ENCODE measurements at places on chromosomes 12 and 14.

- DNase-seq, result no peak
Measured at GRCh38 chr12:12725956-12726554, 8.9 kb downstream of the CDKN1B start.

GRCh38 chr12:123062681-123063486 lies 82.4 kb downstream of the ARL6IP4 start:
- no peak for DNase-seq

GRCh38 chr14:31059152-31059924 lies 33.2 kb upstream of the STRN3 start:
- DNase-seq, result no peak

DNA sequence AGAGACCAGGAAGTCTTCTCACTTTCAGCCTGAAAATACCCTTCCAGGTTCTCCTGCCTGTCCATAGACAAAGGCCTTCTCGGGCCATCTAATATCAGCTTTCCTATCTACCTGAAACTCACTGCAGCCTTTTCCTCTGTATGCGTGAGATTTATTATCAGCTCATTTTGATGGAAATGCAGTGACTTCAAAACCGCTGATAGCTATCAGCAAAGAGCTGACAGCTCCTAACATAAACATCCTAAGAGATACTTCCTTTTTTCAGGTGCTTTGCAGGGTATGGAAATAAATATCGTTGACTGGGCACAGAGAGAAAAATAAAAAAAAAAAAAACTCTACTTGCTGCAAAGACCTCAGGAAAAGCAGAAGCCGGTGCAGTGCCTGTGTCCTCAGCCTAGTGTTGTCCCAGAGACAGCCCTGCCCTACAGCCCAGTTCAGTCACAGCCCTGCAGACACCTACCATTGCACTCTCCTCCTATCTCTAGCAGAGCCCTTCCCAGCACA lies 215.0 kb upstream of the EGLN3 start:
- no peak for DNase-seq

- DNase-seq, result no peak
Measured at GRCh38 chr12:70122804-70123203, 120.4 kb upstream of the CNOT2 start.

DNA sequence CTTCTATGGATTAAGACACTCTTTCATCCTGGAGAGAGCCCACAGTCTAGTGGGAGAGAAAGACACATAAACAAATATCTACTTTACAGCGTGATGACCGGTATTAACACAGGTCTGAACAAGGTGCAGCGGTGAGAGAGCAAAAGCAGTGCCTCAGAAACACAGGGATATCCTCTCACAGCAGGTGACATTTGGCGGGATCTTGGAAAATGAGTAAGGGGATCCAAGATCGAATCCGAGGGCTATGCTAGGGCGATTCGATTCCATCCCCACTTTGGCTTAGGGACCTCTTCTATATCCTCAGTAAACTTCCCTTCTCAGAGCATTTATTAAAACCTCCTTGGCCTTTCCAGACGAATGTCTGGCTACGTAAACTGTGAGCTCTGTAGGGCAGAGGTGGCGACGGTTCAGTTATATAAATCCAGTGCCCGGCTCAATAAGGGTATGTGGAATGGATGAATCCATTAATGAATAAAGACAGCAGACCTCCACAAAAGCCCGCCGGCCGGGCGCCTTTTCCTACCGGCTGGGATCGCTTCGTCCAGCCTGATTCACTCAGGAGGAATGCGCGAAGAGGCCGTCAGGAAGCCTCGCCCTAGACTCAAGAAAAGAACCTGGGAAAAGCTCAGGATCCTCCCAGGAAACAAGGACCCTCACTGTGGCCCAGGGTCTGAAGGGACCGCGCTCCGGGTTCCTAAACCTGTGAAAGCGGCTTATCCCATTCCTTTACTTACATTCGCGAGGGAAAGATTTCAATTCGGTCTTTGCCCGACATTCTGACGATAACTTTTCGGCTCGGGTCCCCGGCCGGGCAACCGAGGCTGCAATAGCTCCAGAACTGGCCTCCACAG lies 455 bp downstream of the ATP6V1D start:
- no peak for DNase-seq

DNA sequence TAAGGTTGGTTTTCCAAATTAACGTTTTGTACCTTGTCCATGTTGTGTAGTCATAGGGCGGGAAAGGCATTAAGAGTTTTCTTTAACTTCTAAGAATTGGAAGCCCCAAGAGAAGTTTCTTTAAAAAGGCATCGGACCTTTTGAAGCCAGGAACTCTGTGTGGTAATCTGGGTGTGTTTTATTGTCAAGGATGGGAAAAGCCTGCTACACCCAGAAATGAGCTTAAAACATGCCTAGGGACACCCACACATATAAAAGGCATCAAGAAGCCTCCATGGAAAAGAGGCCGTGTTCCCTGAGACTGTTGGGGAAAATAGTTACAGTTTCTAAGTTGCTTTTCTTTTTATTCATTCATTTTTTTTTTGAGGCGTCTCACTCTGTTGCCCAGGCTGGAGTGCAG lies 81.0 kb upstream of the PTHLH start:
- no peak for DNase-seq

DNA sequence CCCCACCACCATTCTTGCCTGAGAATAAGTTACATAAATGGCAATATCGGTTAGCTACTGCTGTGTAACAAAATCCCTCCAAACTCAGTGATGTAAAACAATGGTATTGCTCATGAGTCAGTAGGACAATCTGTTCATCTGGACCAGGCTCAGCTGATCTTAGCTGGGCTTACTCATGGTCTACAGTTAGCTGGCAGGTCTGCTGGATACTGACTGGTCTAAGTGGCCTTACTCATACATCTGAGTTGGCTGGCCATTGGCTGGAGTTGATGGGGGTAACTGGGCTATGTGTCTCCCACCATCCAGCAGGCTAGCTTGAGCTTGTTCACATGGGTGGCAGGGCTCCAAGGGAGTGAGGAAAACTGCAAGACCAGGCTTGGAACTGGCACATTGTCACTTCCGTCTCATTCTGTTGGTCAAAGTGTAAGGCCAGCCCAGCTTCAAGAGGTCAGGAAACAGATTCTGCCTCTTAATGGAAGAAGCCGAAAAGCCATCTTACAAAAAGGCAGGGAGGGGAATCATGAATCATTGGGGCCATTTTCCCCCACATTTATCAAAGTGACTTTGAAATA lies 56.7 kb upstream of the CHGA start:
- DNase-seq, result no peak

DNA sequence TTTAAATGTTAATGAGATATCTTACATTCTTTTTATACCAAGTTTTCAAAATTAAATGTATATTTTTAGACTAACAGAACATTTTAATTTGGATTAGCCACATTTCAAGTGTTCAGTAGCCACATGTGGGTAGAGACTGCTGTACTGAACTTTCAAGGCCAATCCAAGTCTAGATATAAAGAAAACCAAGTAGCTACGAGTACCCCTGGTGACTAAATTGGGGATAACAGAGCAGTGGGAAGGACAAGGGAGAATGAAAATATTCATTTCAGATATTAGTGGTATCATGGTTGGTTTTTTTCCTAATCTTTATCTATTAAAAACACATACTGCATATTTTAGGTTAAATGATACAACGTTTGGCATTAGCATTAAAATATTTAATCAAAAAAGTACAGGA lies 69.4 kb upstream of the RHOJ start:
- no peak for DNase-seq

- no peak for DNase-seq
Measured at GRCh38 chr14:35215110-35215813, 76.9 kb upstream of the PSMA6 start.

GRCh38 chr12:68538726-68539614 lies 71.7 kb upstream of the RAP1B start:
- peak; percentile 87 for DNase-seq

DNA sequence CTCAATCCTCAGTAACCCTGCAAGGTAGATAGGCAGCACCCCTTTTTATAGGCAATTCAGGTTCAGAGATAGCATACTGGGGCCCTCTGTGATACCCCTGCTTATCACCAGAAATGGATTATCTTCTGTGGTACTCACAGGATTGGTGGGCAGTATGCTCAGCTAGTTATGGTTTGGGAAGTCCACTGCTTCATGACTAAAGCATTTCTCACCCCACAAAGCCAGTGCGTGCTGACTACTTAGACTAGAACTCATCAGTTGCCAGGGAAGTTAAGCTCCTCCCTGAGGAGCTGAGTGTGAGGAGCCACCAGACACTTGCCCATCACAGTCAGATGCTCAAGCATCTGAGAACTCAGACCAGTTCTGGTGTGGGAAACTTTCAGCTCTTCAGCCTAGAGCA lies 76.3 kb downstream of the SCAF11 start:
- no peak for DNase-seq

GRCh38 chr12:78316136-78316535 lies 485.4 kb downstream of the NAV3 start:
- no peak for DNase-seq

DNA sequence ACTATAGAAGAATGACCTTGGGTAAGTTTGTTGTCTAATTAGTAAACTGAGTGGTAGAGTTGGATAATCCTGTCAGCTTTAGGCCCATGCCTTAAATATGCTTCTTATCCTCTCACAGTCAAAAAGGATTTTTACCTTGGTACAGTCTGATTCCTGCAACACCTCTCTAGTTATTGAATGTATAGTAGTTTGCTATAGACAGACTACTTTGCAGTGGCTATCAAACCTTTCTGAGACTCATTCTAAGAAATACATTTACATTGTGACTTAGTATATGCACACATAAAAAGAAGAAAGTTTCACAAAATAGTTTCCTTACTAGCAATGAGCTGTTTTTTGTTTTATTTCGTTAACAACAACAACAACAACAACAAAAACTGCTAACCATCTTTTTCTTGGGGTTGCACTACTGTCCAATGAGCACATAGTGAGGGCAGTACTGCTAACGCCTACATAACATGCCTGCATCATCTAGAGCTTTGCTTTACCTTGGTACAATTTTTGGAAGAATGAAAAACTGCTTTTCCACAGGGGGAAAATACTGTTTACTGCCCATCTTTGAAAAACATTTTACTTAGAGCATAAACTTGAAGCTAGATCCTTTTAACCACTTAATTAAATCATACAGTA lies 28.5 kb downstream of the WNK1 start:
- no peak for DNase-seq

DNA sequence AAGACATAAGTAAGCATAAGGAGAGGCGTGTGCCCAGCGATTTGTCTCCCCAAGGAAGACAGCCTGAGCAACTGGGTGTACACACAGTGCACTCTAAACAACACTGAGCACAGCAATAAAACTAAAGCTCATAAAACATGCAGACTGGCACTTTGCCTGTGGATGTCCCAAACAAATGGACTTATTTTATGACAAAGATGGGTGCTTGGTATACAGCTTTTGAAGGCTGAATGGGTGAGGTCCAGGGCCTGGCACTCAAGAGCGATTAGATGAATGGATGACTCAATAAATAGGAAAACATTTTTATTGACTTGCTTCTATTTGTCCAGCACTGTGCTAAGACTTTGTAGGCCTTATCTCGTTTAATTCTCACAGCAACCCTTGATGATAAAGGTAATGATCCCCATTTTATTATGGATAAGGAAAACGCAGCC lies 28.5 kb downstream of the LGMN start:
- no peak for DNase-seq

- DNase-seq, result no peak
Measured at GRCh38 chr12:122985338-122986257, 5.1 kb downstream of the ARL6IP4 start.

DNA sequence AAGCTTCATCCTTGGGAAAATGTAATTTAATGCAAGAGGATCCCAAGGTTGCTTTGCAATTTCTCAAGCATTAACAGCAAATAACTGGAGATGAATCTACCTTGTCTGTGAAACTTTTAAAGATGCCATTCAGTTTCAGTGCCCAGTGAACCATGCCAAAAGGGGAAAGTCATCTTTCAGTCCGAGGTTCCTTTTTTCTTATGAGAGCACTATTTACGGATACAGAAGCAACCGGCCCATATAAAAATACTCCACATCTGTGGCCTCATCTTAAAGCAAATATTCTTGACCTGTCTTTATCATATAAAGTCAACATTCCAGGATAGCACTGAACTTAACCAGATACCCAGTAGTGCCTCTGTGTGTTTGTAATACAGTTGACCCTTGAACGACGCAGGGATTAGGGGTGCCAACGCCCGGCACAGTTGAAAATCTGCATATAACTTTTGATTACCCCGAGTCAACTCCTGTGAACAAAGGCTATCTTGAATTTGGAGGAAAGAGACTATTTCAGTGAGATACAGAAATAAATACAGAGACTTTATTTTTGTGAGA lies 209.4 kb downstream of the PCNX1 start:
- DNase-seq, result no peak

- no peak for DNase-seq
Measured at GRCh38 chr12:79532907-79533288, 157.9 kb downstream of the PAWR start.

DNA sequence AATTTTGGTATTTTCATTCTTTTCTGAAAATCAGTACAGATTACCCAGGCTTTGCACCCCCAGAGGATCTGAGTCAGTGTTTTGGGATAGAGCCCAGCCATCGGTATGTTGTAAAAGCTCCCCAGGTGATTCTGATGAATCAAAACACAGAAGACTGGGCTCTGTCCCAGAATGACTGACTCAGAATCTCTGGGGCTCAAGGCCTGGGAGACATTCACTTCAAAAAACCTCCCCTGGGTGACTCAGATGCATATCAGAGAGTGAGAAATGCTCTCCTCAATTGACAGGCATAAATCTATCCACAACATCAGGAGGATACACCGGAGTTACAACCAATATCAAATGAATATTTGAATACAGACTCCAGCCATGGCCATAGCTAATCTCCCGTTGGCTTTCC lies 32.6 kb downstream of the SLC35F4 start:
- no peak for DNase-seq

DNA sequence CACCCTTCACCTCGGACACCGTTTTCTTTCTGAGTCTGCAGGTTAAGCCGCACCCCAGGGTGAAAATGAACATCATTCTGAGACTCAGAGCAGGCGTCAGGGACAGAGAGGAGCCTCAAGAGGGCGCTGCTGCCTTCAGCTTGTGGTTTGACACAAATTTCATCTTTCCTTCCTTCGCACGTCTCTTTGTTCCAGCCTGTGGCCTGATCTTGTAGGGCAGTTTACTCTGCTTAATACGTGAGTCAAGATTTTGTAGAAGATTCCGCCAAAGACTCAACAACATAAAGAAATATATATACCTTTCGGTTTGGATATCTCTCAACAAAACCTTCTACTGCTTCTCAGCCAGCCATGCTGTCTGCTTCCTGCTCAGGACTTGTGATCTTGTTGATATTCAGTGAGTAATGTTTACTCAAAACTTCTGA lies 329.3 kb upstream of the OR4E1 start:
- peak; percentile 86 for DNase-seq

GRCh38 chr12:91940826-91941570 lies 204.6 kb downstream of the BTG1 start:
- DNase-seq, result no peak

DNA sequence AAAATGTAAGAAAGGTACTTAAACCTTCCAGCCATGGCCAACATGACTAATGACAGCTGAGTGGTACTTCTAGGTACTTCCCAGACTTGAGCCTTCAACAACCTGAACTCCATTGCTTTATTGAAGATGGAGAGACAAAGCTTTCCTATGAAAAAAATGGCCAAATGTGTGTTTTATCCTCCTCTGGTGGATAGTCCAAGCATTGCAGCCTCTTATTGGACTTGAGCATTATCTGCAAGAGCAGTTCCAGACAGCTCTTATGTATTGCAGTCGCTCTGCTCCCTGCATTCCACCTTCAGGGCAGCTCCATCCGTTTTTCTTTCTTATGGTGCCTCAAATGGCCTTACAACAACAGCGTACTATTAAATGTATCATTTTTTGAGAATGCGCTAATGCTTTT lies 588.2 kb downstream of the NRXN3 start:
- DNase-seq, result no peak
